SHP77 (cell line): ENCODE measurements at places on chromosomes 11 and 22.

DNA sequence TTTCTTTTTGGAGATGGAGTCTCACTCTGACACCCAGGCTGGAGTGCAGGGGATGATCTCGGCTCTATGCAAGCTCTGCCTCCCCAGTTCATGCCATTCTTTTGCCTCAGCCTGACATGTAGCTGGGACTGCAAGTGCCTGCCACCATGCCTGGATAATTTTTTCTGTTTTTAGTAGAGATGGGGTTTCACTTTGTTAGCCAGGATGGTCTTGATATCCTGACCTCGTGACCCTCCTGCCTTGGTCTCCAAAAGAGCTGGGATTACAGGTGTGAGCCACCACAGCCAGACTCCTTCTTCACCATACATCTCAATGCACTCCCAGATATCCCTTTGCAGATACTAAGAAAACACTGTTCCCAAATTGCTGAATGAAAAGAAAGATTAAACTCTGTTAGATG is 224.3 kb downstream of the OR4A5 start:
- no peak for DNase-seq

GRCh38 chr22:41925783-41926460 is 684 bp downstream of the TNFRSF13C start:
- no peak for DNase-seq

DNA sequence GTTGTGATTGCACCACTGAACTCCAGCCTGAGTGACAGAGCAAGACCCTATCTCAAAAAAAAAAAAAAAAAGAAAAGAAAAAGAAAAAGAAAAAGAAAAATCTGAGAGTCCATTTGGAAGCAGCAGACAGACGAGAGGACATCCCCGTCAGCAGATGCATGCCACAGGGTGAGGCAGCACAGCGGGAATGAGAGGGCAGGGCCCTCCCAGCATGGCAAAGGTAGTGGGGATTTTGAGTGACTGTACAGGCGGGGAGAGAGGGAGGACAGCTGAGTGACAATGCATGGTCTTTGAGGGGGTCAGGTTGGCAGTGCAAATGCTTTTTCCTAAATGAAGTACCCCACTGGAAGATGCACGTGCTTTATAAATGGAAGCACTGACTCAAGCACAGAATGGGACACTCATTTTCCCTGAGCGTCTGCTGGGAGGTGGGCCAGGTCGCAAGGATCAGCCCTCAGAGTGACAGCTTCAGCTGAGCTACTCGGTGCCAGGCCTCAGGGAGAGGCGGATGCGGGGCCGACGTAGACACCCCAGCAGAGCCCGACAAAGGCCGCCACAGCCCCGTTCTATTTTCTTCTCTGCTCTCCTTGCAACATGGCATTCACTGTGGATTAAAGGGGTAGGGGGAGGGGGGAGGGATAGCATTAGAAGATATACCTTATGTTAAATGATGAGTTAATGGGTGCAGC is 113.5 kb downstream of the SHANK2 start:
- DNase-seq: no peak

GRCh38 chr11:13335319-13335718 is 57.7 kb downstream of the BMAL1 start:
- DNase-seq: no peak

- DNase-seq: no peak
Observed at GRCh38 chr11:44496391-44496790, 69.1 kb upstream of the CD82 start.
